ENCODE measurements at places on chromosomes 4 and X. TPM values are rescaled to one million over a fixed set of nuclear protein-coding genes. Genes with fewer than 3 reads are reported as not detected.

The TMEM31 gene
- total RNA-seq, result not detected

The SPANXB1 gene
- total RNA-seq, result not detected

The MAGEB17 gene
- not detected for total RNA-seq

The ASB9 gene
- total RNA-seq, result 0.25 TPM

The MGAT4D gene
- total RNA-seq, result not detected

The PDZD4 gene
- total RNA-seq, result 0.22 TPM

The ADH5 gene
- total RNA-seq, result 294 TPM

The NAP1L2 gene
- total RNA-seq, result 3.9 TPM

The CPLX1 gene
- under 0.01 TPM for total RNA-seq

The HSFX2 gene
- not detected for total RNA-seq
